ENCODE measurements at places on chromosomes 6 and 20.
A peak's percentile ranks its signal among the peaks of the same experiment; 100 is the strongest.

GRCh38 chr6:96876886-96877545 is 20.7 kb downstream of the NDUFAF4 start:
- no peak for DNase-seq

DNA sequence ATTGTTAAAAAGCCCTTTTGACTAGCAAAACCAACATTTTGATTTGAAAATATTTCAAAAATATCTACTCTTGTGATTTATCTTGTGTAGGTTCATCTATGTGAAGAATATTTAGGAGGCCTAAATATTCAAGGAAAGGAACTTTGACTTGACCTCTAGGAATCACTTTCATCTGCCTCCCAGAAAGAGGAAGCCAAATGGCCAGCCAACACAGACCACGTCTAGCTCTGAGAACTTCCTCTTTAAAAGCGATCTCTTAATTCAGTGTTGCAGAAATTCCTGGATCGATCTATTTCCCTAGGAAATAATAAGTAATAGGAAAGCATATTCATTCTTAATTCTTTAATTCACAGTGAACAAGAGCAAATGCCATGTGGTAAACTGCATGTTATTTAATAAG is 9.6 kb upstream of the MOXD1 start:
- DNase-seq: no peak

DNA sequence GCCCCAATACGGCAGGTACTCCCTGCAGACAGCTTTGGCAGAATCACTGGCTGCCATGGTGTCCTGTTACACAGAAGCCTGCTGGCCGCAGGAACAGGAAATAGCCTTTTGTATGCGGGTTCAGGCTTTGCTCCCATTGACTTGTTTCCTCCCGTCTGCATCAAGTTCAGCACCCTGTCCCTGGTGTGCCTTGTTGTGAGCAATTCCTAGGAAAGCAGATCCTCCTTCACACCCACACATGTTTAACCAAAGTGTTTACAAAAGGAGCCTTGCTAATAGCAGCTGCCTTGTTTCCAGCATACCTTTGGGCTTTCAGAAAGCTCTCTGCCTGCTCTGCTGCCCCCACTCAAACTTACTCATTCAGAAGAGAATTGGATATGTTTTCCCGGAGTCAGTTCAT is 127.2 kb upstream of the SUPT3H start:
- peak; percentile 13 for DNase-seq

- DNase-seq: no peak
Measured at GRCh38 chr6:112352607-112353006, 5.5 kb downstream of the RFPL4B start.

- no peak for DNase-seq
Measured at GRCh38 chr6:124958759-124959354, 3.4 kb upstream of the RNF217 start.

DNA sequence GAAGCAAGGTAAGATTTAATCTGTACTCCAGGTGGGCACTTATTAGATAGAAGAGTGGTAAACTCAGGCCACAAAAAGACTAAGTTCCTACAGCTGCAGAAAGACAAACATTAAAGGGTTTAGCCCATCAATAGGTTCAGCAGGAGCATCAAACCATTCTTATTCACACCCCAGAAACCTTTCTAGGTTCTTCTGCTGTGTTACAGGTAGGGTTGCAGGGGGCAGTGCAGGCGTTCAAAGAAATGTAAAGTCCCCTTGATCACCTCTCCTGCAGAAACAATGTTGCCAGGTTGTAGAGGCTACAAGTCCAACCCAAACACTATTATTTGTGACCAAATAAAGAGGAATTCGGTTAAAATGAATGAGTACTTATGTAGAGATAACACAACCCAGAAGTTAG is 31.8 kb downstream of the PHACTR1 start:
- no peak for DNase-seq

DNA sequence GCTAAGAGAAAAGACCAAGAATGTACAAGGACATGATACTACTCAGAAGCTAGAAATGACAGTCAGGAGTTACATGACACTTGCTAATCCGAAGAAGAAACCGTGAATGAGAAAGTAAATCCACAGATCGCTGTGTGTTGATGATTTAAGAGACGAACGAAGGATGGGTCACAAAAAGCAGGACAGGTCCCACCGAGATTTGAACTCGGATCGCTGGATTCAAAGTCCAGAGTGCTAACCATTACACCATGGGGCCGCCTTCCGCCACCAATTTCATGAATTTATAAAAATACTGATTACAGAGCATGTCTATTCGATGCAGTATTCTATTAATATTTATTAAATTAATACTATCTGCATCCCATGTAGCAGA is 54.0 kb upstream of the BTN3A2 start:
- no peak for DNase-seq

DNA sequence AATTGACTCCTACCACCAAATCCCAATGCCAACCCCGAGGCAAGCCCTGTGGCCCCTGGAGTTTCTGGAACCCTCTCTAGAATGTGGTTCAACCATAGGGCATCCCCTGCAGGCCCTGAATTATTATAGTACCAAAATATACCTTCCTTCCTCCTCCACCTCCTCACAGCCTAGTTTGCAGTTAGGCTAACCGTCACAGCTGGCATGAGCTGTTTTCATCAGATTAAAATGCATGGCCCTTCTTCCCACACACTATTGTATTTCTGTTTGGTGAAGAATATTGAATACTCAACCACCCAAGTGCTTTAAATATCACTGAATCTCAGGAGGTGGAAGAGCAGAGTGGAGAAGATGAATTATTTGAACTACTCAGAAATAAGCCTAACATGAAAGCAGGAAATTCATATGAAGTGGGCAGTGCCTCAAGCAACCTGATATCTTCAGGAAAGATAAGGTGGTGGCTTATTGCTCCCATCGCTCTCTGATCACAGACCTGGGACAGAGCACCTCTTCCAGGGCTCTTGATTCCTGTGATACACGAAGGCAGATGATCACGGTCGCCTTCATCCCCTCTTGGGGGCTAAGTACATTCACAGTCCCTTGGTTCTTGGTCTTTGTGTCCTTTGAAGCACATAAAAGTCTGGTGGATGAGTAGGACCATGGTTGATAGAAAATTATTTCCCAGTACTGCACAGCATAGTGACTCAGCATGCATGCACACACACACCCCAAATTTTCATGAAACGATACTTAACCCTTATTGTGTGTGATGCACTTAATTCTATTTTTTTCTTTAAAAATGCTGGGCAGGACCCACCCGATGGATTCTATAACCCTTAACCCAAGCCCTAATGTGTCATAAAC is 90.9 kb downstream of the PSMG4 start:
- DNase-seq: no peak

- DNase-seq: no peak
Measured at GRCh38 chr20:48126227-48126740, 341.0 kb upstream of the SULF2 start.
